ENCODE measurements at places on chromosomes 12 and 14.
A peak's percentile ranks its signal among the peaks of the same experiment; 100 is the strongest.

DNA sequence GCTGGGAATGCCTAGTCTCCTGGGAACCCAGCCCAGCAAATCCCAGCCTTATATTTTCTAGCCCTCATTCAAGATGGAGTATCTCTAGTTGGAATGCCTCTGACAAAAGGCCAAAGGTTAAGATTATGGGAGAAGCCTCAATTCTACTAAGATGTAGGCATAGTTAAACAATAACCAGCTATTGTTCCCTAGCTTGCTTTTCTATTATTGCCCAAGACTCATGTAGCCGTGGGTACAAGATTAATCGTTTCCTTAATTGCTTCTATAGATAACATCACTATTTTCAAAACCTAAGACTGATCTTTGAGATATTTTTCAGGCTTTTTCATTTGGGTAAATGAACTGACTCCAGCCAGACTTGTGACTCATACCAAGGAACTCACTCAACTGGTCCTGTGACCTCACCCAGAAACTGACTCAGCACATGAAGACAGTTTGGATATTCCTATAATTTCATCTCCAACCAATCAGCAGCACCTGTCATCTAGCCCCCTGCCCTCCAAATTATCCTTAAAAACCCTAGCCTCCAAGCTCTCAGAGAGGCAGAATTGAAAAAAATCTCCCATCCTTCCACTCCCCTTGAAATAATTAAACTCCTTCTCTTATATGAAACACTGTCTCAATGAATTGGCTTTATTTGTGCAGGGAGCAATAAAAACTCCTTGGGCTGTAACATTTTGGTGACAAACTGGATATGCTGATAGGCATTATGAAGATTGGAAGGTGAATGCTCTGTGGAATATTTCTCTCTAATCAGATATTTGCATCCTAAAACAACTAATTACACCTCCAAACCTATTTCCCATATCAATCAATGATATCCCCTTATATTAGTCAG lies 589.0 kb downstream of the C12orf50 start:
- DNase-seq = no peak

GRCh38 chr12:113142173-113142885 lies 6.8 kb upstream of the RASAL1 start:
- no peak for DNase-seq

GRCh38 chr14:87312169-87312893 lies 680.7 kb downstream of the GALC start:
- no peak for DNase-seq

GRCh38 chr14:68412505-68413465 lies 380.1 kb downstream of the ZFP36L1 start:
- DNase-seq = no peak

DNA sequence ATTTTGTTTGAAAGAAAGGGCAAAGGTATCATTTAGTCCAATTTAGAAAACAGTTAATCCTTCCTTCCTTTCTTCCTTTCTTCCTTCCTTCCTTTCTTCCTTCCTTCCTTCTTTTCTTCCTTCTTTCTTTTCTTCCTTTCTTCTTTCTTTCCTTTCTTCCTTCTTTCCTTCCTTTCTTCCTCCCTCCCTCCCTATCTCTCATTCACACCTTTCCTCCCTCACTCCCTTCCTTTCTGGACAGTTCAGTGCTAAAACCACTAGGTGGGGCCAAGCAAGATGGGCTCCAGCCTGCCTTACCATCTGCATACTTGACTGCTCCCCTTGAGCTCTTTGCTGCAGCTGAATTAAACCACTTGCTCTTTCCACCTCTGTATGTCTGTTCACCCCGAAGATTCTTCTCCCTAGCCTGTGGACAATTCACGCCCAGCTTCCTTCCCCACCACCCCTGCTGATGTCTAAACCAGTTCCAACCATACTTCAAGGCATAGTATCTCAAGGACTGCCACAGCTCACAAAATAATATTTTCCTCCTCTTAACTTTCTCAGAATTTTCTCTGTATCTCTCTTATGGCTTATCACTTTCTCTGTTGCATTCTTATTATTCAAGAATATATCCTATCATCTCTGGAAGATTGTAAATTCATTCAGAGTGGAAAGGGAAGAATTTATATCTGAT lies 78.0 kb downstream of the DBX2 start:
- peak; percentile 33 for DNase-seq

DNA sequence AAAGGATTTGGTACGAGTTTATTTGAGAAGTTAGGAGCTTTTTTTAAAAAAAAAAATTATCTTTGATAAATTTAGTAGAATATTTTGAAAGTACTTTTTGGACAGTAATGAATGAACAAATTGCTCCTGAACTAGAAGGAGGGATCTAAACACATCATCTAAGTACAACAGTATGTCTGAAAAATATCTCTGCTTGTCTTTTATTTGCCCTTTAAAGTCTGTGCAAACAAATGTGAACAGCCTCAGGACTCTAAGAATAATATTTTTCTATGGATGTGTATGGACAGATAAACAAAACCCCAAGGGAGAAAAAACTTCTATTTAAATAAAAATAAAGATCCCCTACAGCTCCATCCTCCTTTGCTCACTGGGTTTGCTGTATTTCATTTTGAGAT lies 19.5 kb downstream of the FBXL14 start:
- DNase-seq = no peak

GRCh38 chr12:53200458-53201176 lies 6.4 kb downstream of the ITGB7 start:
- no peak for DNase-seq

- no peak for DNase-seq
Measured at GRCh38 chr12:127041985-127042625, 1224.9 kb upstream of the TMEM132C start.

GRCh38 chr14:29352706-29353080 lies 575.0 kb downstream of the PRKD1 start:
- no peak for DNase-seq

DNA sequence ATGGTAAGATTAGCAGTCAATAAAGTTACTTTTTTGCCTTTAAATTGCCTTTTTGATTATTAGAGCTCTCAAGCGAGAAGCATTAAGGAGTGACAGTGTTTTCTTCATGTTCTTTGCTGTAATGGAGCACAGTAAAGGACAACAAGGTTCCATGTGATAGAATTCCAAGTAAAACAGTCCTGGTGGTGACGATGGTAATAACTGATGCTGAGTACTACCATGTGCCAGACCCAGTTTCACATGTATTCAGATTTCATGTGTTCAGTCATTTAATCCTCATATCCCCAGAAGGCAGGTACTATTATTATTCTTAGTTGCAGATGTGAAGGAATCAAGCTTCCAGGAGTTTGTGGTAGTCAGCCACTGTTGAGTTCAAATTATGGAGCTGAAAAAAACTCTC lies 79.0 kb downstream of the FRMD6 start:
- DNase-seq = no peak

GRCh38 chr14:73014105-73014504 lies 12.8 kb downstream of the ZFYVE1 start:
- no peak for DNase-seq

DNA sequence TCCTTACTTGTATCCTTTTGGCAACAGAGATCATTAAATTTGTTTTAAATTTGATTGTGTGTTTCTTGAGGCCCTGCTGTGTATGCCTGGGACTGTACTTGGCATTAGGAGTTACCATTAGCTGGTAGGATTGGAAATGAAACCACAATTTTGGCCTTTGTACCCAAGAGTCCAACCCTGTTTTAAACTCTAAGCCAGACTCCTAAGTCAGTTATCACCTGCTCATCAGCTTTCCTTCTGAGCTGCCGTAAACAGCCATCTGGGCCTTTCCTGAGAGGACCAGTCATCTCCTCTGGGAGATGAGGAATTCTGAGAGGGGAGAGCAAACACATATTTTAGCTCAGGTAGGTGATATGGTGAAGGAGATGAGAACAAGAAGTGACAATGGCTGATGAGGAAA lies 74.3 kb upstream of the SRSF5 start:
- DNase-seq = no peak

- DNase-seq = no peak
Measured at GRCh38 chr12:79373896-79374499, 316.8 kb downstream of the PAWR start.

DNA sequence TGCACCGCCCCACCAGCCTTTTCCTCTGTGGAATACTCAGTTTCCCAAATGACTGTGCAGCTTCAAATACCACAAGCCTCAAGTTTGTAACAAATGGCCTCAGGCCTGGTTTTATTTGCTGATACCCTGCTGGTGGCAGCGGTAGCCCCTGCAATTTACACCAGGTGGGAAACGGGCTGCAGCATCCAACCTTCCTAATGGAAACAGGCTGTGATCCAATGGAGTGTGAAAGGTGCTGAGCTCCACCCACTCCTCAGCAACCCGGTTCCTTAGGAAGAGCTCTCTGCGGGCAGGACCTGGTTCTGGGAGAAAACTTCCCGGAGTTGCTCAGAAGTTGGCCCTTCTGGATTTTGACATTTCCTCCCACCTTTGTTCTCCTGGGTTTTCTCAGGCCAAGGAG lies 41.7 kb upstream of the LTA4H start:
- no peak for DNase-seq

GRCh38 chr12:85422762-85423161 lies 142.7 kb downstream of the ALX1 start:
- DNase-seq = no peak

DNA sequence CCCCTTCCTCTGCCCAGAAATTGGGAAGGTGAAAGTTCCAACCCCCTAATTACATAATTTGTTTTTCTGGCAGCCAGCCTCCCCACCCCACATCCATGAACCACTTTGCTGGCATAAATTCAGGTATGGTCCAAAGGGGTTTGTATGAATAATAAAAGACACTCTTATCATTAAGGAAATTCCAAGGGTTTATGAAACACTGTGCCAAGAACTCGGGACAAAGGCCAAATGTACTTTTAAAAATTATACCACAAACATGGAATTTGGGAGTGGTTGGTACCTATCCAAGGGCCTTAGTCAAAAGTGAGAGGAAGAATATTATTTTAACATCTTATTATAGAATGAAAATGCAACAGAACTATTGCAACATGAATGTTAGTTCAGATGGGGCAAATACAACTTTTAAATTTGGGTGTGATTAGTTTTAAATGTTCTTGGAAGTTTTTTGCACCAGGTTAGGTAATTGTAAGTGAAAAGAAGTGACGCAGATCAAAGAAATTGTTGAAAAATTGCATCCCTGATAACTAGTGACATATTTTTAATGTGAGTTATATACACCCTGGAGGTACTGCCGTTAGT lies 217.8 kb downstream of the TMEM117 start:
- DNase-seq = no peak

DNA sequence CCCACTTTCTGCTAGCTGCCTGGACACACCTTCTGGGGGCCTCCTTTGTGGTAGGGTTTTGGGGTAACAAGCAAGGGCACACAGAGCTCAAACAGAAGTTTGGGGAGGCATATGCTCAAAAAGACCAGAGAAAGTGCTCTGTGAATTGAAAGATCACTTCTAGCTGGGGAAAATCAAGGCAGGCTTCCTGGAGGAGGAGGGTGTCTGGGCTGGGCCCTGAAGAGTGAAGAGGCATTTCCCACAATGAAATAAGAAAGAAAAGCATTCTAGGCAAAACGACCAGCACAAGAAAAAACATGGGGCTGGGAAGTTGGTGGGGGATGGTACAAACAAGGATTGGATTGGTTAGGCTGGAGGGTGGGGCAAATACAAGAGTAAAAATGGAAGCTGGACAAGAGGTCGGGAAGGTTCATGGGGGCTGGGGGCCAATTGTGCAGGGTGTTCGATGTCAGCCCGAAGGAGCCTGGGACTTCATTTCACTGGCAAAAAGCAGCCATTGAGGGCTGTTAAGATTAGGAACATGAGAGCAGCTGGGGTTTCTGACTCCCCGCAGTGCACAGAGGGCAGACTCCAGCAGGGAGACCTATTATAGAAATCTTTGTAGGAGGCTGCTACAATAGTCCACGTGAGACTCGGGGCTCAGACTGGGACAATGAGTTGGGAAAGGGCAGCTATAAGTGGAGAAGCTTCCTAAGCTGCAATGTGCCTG lies 51.5 kb upstream of the CMKLR1 start:
- DNase-seq = peak; percentile 48

DNA sequence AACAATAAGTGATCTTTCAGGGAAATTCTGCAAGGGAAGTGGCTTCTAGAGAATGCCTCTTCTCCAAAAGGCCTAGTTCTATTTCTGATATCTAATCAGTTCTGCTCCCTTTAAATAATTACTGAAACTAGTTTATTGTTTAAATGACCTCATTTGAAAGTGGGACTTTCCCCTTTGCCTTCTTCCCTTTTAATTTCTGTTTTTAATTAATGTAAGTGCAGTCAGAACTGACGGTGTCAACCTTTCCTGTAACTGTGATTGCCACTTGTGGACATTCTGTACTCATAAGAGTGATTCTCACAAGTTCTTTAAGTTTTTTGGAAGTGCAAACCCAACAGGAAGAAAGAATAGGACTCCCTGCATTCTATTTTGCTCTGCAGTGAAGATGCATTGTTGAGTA lies 265.3 kb upstream of the PLEKHG7 start:
- no peak for DNase-seq

GRCh38 chr12:92079054-92079385 lies 66.6 kb downstream of the BTG1 start:
- DNase-seq = no peak

DNA sequence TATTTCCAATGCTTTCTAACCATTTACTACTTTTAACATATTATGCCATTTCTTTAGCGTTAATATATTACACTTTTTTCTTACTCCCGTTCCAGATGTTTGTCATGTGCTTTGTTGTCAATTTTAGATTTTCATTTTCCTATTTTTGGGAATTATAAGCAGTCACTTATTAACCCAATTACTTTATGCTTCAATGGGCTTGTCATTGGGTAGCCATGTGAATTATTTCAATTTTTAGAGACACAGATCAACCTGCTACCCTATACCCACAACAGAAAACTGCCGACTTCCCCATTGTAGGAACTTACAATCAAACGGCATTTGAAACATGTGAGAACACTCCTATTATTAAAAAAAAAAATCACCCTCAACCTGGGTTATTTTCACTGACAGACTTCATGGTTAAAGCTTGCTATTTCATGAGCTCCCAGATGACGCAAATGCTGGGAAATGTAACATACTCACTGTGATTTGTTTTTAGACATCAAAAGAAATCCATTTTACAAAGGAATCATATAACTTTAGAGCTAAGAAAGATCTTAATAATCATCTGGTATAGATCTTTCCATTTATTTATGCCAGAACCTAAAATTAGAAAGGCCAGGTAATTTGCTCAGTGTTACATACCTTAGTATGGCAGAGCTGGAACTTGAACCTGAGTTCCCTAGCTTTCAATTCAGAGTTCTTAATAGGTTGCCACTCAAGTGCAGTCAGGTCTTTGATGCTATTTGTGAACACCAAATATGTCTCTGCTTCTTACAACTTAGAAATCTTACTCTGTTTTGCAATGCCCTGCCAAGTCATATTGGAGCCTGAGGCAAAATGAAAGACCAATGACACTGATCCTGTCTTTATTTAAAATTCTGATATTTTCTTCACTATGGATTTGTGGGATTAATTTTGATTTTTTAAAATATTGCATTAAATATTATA lies 340.4 kb downstream of the RAD51B start:
- no peak for DNase-seq

Data from neuronal stem cell (in vitro differentiated cells).